ENCODE measurements at places on chromosomes 11 and 22.

- no peak for DNase-seq
Measured at GRCh38 chr11:11157185-11157584, 195.9 kb downstream of the CSNK2A3 start.

DNA sequence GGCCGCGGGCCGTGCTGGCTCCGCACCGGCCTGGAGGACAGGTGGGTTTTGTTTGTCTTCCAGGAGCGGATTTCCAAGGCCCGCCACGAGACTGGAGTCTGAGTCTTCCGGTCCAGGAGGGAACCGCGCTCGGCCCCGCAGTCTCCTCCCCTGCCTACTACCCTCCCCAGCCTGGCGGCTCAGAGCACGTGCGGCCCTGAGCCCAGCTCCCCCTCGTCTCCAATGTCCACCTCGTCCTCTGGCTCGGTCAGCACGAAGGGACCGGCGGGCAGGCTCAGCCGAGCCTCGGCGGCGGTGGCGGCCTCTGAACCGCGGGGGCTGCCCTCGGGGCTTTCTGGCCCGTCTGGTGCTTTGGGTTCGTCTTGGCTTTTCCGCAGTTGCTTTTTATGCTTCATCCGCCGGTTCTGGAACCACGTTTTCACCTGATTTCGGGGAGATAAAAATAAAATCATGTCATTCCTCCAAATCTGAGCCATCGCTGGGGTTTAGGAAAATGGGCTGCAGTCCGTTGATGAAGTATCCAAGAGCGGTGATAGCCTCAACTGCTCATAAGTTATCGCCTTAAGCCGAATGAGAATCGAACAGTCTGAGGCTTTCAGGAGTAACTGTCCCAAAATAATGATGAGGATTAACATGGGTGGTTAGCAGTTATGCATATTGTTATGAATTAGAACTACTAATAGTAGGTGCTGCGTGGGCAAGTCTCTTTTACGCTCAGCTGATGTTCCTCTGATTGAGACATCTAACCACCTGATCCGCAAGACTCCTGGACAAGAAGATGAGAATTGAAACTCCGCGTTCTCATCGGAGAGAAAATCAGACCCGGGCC lies 4.0 kb downstream of the BSX start:
- DNase-seq, result no peak

- no peak for DNase-seq
Measured at GRCh38 chr11:20033806-20034205, 126.5 kb downstream of the DBX1 start.

GRCh38 chr11:9662273-9662672 lies 1.6 kb upstream of the SWAP70 start:
- no peak for DNase-seq

- DNase-seq, result no peak
Measured at GRCh38 chr11:30282289-30282631, 40.6 kb upstream of the ARL14EP start.

- DNase-seq, result no peak
Measured at GRCh38 chr22:29907753-29908515, 25.0 kb downstream of the MTMR3 start.

- DNase-seq, result no peak
Measured at GRCh38 chr11:70122490-70123198, 44.5 kb downstream of the ANO1 start.

All from activated T-helper 9 cell treated with anti-CD3 and anti-CD28 coated beads, Interleukin-2, amount 50 U/mL, for 16 hours (primary cell).